ENCODE measurements at places on chromosomes 2 and 18.

DNA sequence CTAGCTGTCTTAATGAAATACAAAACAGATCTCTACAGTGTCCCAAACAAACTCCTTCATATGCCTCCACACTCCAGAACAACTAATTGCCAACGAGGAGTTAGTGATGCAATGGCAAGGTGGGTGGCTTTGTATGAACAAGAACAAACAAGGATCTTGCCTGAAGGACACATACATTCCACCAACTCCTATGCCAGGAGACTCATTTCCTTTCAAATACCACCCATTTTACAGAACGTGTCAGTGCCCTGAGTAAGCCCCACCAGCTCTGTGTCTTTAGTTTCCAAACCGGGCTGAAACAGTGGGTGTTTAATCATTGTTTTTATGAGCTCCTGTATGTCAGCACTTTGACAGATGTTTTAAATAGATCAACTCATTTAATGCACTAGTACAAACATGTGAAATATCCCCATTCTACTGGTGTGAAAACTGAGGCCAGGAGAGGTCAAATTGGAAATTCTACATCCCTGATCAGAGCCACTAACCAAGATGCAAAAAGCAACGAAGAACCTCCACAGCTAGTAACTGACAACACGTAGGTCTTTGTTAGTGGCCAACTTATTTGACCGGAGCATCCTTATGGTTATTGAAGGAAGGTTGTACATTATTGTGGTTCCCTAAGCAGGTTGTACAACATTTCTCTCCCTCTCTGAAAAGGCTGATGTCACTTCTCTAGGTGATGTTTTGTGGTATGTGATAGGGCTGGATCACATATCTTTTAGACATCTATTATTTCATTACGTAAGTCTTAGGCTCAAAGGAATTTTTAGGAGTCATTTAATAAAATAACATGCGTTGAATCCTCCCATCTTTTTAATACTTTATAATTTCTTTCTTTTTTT lies 534.9 kb upstream of the TNP1 start:
- DNase-seq = no peak

- DNase-seq = no peak
Measured at GRCh38 chr2:101149241-101150192, 1.7 kb downstream of the TBC1D8 start.

- no peak for DNase-seq
Measured at GRCh38 chr2:126664639-126665038, 8.7 kb downstream of the GYPC start.

- peak; percentile 9 for DNase-seq
Measured at GRCh38 chr2:57720728-57721627, 325.6 kb upstream of the VRK2 start.

- no peak for DNase-seq
Measured at GRCh38 chr2:220424561-220424960, 797.1 kb downstream of the SLC4A3 start.

DNA sequence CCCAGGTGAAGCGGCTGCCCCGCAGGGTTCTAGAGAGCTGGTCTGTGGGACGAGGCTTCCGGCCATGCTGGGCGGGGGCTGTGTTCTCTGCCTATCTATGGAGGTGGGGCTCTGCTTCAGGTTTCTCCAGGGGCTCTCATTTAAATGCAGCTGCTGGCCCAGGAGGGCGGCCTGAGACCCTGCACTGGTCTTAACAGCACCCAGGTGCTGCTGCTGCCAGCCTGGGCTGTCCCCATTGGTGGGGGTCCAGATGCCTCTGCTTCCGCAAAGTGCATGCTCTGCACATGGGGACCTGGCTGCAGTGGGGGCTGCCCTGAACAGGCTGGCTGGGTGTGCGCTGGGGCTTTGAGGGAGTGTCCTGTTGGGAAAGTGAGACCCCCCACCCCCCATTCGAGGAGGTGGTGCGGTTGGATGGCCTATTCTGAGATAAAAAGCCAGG lies 29.7 kb upstream of the ALLC start:
- DNase-seq = no peak

DNA sequence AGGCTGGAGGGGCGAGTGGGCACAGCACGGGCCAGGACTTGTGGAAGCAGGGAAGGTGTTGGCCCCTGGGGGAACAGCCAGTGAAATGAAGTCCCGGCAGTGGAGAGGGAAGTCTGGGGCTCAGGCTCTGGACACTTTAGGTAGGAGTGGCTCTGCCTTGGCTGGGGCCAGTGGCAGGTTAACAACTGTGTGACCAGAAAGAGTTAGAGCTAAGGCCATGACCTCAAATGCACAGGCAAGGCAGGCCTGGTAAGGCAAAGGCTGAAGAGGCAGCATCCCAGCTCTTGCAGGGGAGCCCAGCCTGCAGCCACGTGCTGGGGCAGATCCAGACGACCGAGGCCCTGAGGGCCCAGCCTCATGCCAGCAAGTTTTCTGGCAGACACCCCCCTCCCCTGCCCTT lies 21.5 kb downstream of the PCARE start:
- DNase-seq = no peak

DNA sequence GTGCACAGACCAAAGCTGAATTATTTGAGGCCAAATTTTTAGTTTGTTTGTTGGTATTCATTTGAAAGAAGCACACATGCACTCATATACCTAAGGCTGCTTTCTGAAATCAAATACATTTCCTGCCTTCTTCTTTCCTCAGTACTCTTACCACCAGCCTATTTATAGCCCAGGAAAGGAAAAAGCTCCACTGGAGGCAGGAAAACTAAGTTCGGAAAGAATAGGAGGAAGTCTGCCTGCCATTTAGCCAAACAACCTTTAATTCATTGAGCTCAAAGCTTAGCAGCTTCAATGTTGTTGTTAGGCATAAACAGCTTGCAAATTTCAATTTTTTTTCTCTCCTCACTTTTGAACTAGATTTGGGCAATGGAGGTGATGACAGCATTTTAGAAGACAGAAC lies 40.4 kb upstream of the RASGRP3 start:
- no peak for DNase-seq

DNA sequence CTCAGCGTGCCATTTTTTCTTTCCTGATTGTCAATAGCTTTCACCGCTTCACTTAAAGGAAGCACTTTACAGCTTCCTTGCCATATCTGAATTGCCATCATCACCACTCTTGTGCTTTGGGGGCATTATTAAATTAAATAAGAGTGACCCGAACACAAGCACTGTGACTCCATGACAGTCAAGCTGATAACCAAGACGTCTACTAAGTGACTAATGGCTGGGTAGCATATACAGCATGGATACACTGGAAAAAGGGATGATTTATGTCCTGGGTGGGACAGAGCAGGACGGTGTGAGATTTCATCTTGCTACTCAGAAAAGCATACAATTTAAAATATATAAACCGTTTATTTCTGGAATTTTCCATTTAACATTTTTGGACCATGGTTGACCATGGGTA lies 24.3 kb upstream of the AFF3 start:
- no peak for DNase-seq

- no peak for DNase-seq
Measured at GRCh38 chr2:215851082-215851481, 162.3 kb downstream of the MREG start.

- no peak for DNase-seq
Measured at GRCh38 chr18:60446821-60447220, 74.2 kb upstream of the MC4R start.

DNA sequence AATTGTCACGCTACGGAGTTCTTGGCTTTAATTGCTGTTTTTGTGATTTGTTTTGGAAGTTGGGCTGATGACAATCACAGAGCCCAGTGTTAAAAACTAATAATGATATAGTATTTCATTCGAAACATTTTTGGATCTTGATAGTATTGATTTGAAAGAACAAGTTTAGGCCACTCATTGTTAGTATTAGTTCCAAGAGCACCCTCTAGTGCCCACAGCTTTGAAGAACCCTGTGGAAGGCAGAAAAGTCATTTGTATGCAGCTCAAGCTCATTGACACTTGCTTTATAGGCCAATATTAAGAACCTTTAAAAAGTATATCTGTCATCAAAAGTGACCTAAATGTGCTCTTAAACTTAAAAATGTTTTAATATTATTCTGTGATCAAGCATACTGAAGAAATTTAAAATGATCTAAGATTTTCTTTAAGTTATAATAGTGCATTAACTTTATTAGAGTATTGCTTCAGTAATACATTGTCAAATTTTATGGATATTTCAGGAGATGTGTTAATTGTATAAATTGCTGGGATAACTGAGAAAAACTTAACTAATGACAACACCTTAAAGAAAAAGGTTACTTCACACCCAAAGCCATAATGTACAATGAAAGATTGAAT lies 191.0 kb downstream of the GRB14 start:
- no peak for DNase-seq

GRCh38 chr2:16855183-16855582 lies 189.5 kb upstream of the CYRIA start:
- DNase-seq = no peak

- no peak for DNase-seq
Measured at GRCh38 chr2:74554820-74555531, 456 bp downstream of the DOK1 start.

DNA sequence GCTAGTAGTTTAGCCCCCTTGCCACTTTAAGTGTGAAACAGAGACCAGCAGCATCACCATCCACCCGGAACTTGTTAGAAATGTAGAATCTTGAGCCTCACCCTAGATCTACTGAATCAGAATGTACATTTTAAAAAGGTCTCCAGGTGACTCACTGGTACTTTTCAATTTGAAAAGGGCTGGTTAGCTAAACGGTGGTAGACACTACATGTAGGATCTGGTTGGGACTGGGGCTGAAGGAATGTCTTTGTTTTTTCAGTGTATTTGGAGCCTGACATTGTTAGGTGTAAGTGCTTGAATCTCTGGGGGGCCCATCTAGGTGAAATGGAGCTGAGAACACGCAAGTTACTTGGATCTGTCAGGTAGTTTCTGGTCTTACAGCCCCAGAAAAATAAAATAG lies 44.0 kb upstream of the XPO1 start:
- DNase-seq = no peak

- DNase-seq = no peak
Measured at GRCh38 chr2:20593072-20594034, 57.5 kb downstream of the HS1BP3 start.

- DNase-seq = no peak
Measured at GRCh38 chr2:237161189-237161588, 75.5 kb downstream of the COPS8 start.
